ENCODE measurements at places on chromosomes 16 and 17.

DNA sequence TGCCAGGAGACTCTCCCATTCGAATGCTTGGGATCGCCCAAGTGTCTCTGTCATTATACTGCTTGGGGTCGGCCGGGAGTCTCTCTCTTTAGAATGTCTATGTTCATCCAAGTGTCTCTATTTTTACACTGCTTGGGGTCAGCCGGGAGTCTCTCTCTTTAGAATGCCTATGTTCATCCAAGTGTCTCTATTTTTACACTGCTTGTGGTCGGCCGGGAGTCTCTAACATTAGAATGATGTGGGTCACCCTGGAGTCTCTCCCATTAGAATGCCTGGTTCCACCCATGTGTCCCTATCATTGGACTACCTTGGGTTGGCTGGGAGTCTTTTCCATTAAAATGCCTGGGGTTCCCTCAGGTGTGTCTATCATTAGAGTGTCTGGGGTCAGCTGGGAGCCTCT lies 2230.4 kb downstream of the TP53TG3F start:
- no peak for DNase-seq

GRCh38 chr16:55809851-55810250 lies 23.0 kb downstream of the CES1 start:
- no peak for DNase-seq

DNA sequence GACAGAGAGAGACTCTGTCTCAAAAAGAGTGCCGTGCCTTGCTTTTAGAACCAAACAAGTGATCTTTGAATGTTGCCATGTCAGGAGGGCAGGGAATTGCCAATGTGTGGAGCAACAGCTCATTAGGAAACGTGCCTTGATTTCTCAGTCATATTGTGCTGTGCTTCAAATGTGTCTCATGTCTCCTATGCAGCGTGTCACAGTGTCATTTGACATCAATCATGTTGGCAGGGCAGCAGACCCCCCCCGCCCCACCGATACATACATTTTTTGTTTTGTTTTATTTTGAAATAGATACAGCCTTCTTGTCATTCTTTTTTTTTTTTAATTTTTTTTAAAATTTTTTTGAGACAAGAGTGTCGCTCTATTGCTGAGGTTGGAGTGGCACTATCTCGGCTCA lies 22.1 kb downstream of the MRC2 start:
- no peak for DNase-seq

DNA sequence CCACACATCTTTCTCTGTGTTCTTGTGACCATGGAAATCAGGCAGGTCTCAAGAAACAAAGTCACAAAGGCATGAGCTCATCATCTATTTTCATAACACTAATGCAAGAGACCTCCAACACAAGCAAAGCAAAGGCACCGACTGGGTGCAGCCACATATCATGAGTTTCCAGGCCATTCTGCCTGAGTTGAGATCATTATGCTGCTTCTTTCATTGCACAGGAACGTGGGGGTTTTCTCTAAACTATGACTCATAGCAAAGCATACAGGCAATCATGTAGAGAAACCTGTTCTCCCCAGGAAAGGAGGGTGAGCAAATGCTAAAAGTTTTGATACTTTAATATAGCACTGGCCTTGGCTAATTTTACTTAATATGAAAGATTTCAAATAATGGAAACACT lies 60.7 kb downstream of the GRIN2A start:
- peak; percentile 3 for DNase-seq

DNA sequence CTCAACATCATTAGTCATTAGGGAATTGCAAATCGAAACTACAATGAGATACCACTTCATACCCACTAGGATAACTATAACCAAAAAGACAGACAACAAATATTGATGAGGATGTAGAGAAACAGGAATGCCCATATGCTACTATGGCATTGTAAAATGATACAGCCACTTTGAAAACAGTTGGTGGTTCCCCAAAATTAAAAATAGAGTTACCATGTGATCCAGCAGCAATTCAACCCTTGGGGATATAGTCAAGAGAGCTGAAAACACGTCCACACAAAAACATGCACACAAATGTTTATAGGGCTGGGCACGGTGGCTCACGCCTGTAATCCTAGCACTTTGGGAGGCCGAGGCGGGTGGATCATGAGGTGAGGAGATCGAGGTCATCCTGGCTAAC lies 10.0 kb upstream of the PECAM1 start:
- DNase-seq = no peak

DNA sequence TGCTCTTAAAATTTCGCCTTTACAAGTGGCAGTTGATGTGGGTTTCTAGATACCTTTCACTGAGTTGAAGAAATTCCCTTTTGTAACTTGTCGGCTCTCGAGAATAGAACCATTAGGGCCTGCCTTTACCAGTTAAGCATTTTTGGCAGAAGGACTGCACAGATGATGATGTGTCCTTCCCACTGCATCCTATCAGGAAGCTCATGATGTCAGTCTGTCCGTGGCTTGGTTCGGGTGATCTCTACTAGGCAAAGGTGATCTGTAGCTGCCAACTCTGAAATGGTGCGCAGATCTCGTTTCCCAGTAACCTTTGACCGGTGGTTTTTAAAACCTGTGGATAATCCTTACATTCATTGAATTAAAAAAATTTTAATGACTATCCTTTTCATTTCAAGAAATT lies 49.7 kb downstream of the ZNRF1 start:
- no peak for DNase-seq

DNA sequence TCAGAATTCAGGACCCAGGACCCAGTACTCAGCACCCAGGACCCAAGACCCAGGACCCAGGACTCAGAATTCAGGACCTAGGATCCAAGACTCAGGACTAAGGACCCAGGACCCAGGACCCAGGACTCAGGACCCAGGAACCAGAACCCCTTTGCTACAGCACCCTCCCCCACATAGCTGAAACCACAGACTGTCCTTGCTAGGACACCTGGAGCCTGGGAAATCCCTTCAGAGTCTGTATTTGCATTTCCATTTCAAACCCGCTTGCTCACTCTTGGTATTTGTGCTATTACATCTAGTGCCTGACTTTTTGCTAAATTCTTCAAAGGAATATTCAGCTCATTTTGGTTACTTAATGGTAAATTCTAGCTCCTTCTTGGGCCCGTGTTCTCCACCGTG lies 275.8 kb upstream of the MAF start:
- DNase-seq = no peak

- DNase-seq = no peak
These were observed 22.1 kb downstream of the HS3ST6 start for GRCh38 chr16:1895949-1896675.

DNA sequence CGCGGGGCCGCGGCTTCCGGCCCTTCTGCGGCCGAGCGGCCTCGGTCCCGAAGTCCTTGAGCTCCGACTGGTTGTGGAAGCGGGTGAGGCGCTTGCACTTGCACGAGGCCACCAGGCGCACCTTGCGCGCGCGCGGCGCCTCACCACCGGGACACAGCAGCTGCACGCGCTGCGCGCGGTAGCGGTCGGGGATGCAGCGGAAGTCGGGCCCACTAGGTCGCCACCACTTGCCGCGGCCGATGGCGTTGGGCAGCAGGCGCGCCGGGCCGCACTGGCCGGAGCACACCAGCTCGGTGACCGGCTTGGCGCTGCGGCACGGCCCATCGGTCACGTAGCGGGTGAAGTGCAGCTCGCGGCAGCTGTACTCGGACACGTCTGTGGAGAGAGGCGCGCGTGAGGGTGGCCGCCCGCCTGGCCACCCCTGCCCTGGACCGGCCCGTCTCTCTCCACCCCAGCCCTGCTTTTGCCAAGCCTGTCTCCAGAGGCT lies 3.2 kb downstream of the SOST start:
- peak; percentile 32 for DNase-seq

GRCh38 chr17:61619493-61619892 lies 28.5 kb upstream of the NACA2 start:
- DNase-seq = no peak

GRCh38 chr16:526181-527014 lies 1.1 kb upstream of the CAPN15 start:
- DNase-seq = peak; percentile 46

GRCh38 chr17:9769036-9769695 lies 22.2 kb downstream of the DHRS7C start:
- DNase-seq = no peak

- no peak for DNase-seq
These were observed 10.5 kb upstream of the MMP2 start for GRCh38 chr16:55468352-55468990.

GRCh38 chr17:17151055-17151454 lies 55.1 kb downstream of the PLD6 start:
- DNase-seq = peak; percentile 73

- DNase-seq = no peak
These were observed 186.8 kb downstream of the COPRS start for GRCh38 chr17:31672161-31672819.

DNA sequence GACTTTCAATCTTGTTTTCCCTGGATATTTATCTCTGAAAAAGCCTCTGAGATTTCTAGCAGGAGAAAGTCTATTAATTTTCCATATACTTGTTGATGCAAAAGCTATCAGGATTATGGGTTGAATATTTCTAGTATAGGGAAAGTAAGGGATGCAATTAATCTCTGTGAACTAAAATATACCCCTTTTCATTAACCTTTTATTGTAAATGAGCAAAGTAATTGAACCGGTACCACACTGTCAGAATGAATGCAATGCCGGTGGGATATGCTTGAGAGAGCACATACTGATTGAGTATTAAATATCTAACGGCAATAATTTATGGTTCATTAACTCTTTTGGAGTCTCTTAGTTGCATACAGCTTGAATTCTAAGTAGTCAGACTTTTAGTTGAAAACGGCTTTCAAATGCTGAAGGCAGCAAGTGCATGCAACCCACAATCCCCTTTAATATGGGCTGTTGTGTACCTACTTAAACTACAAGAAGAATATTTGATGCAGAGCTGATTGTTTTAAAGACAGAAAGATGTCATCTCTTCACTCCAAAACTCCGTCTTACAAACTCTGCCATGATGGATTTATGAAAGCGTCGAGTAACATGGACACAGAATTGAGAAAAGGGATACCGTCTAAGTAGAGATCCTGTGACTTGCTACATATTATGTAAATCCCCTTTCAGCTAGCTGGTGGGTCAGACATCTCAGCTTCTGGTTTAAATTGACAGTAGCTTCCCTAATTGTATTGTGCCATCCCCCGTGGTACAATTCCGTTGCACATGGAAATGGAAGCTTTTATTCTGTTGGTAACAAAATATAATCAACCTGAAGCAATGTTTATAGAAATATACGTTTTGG lies 141.3 kb upstream of the CDH8 start:
- DNase-seq = no peak

- no peak for DNase-seq
These were observed 788 bp upstream of the PRCD start for GRCh38 chr17:76538941-76539570.

- DNase-seq = no peak
These were observed 804.5 kb upstream of the SOX9 start for GRCh38 chr17:71316176-71316897.

DNA sequence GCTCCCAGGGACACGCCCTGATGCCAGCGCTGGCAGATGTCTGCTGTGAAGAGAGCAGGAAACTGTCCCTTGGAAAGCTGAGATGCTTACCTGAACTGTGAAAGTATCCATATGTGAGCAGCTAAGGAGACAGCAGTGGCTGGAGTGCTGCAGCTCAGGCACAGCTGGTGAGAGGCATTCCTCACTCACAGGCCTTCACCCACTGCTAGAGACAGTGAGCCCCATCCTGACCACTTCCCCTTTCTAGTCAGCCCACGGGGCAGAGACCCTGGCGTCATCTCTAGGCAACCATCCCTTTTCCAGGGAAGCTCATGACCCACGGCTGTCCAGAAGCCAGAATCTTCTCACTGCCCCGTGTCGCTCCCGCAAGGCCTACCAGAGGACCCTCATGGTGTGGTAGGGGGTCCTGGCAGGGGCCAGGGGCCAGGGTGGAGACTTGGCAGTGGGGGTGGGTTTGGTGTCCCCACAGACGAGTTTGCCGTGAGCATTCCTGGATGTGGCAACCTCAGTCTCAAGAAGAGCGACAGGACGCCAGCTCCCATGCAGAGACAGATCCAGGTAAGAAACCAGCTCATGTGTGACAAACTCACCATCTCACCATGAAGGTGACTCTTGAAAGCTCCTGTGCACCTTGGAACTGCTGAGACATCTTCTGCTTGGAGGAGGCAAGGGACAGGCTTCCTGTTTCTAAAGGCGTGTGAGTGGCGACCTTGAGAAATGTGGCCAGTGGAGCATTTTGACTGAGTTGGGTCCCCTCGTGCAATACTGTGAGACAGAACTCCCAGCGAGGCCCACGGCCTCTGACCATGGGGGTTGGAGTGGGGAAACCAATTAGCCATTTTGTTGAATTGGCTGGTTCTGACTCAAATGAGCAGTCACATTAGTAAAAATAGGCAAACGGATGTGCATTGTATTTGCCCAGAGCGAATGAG lies at the start of gene SCIMP:
Gene SCIMP (minus strand): TSS at position 216 of the 932 bp plus-strand sequence. CDS start 105 bp downstream, at position 111.
- DNase-seq = no peak

DNA sequence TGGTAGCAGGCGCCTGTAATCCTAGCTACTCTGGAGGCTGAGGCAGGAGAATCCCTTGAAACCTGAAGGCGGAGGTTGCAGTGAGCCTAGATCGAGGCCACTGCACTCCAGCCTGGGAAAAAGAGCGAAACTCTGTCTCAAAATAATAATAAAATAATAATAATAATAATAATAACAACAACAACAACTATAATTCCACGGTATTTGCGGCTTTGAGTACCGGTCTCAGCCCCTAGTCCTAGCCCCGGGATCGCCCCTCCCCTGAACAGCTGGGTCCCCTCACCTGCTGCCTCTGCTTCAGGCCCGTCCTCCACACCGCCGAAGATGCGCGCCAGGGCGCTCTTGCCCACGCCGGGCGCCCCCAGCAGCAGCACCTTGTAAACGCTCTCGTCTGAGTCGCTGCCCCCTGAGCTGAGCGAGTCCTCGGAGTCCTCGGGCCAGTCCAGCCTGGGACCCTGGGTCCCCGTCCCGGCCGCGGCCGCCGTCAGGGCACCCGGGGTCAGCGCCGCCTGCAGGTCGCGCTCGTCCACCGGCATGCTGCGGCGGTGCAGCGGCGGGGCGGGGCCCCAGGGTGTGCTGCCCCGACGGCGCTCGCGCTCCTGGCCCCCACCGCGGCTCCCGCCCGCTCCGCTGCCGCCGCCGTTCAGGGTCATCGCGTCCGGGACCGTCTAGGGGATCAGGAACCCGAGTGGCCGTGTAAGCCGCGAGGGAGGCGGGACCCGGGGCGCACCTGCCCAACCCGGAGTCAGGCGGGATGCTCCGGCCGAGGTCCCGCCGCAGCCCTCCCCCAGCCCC lies 611 bp downstream of the RRAD start:
- DNase-seq = no peak

- DNase-seq = no peak
These were observed 713 bp downstream of the KNOP1 start for GRCh38 chr16:19717314-19717713.
